ENCODE measurements at places on chromosomes 6 and 20.

DNA sequence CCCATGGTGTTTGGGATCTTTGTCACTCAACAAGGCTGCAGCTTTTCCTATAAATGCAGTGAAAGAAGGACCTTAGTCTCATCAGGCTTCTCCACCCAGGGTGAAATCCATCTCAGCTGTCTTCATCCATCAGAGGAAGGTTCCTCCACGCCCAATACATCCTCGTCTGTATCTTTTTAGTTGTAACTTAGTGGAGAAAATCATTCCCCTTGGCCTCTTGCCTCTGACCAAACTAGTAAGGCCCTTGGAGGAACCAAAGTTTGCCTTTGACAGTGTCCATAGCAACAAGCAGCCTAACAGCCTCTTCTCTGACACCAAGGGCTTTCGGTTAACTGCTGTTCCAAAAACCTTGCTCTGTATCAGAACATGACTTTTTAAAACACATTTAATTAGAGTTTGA lies 230.3 kb upstream of the ECI2 start:
- DNase-seq: no peak

DNA sequence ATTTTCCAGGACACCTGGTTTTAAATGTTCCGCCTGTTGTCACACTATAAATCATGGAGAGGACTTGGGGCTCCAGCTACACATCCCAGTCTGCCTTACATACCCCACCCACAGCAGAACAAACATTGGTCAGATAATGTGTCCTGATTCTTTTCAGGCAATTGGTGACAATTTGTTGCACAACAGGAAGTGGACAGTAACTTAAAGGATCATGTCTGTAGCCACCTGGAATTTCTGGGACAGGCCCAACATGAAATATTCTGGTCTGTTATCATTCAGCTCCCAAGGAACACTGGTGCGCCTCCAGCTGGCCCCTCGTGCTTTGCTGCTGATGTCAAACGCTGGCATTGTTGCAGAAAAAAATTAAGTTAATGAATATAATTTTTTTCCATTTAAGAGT lies 117.2 kb downstream of the SOBP start:
- DNase-seq: no peak

GRCh38 chr20:40899344-40899743 lies 129.3 kb upstream of the TOP1 start:
- DNase-seq: no peak

GRCh38 chr6:124780623-124781022 lies 181.6 kb upstream of the RNF217 start:
- DNase-seq: no peak

GRCh38 chr6:140542863-140543262 lies 1168.4 kb upstream of the CITED2 start:
- no peak for DNase-seq

- no peak for DNase-seq
Measured at GRCh38 chr20:64062276-64062595, 762 bp upstream of the TCEA2 start.

DNA sequence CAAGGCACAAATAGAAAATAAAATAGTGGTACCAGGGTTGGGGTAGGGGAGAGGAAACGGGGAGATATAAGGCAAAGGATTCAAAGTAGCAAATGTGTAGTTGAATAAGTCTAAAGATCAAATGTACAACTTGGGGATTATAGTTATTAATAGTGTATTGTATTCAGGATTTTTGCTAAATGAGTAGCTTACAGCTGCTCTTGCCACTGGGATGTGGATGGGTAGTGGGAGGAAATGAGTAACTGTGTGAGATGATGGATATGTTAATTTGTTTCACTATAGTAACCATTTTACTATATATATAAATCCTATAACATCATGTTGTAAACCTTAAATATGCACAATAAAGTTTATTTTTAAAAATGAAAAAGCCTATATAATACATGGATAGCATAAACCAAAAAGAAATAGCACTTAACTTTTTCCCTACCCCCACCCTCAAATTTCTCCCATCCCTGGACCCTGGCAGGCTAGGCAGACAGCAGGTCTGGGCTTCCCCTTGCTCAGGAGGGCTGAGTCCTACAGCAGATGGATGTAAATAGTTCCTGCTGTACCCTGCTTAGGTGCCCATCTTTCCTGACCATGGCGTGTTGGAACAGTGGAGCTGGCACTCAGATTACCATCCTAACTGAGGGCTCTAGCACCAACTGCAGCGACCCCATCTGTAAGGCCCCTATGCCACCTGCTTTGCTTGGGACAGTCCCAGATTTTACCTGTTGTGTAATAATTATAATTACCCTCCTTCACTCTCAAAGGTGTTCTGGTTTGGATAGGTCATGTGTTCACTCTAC lies 28.6 kb upstream of the PBOV1 start:
- no peak for DNase-seq

GRCh38 chr6:120938164-120938875 lies 396.0 kb downstream of the TBC1D32 start:
- no peak for DNase-seq

- DNase-seq: no peak
Measured at GRCh38 chr20:41382791-41383305, 16.2 kb upstream of the EMILIN3 start.

DNA sequence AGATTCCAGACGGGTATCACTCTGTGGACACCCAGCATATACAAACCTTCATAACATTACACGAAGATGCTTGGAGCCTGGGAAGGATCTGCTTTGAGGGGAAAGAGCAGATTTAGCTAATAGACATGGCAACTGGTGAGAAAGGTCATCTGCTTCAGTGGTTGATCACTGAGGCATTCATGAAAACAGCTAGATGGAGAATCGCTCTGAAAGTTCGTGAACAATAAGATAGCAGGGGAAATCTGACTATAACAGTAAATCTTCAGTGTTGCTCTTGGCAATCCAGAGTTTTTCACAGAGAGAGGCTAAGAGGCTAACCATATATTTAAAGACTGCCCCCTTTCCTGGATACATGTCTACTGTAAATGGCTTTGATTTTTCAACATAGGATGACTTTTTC lies 245.3 kb downstream of the FARS2 start:
- DNase-seq: no peak

- no peak for DNase-seq
Measured at GRCh38 chr6:11392778-11393507, 144.6 kb upstream of the TMEM170B start.

GRCh38 chr20:38894091-38894847 lies 31.9 kb upstream of the FAM83D start:
- no peak for DNase-seq

DNA sequence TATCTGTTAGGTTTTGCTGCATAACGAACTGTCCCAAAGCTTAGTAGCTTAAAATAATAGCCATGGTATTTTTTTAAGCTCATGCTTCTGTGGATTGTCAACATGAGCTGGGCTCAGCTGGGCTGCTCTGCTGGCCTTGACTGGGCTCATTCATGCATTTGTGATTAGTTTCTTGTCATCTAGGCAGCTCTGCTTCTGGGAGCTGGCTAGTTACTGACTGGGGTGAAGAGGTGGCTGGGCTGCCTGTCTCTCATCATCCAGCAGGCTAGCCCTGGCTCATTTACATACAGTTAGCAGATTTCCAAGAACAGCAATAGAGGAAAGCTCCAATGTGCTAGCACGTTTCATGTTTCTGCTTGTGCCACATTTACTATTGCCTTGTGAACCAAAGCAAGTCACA lies 165.1 kb upstream of the PCSK2 start:
- no peak for DNase-seq

DNA sequence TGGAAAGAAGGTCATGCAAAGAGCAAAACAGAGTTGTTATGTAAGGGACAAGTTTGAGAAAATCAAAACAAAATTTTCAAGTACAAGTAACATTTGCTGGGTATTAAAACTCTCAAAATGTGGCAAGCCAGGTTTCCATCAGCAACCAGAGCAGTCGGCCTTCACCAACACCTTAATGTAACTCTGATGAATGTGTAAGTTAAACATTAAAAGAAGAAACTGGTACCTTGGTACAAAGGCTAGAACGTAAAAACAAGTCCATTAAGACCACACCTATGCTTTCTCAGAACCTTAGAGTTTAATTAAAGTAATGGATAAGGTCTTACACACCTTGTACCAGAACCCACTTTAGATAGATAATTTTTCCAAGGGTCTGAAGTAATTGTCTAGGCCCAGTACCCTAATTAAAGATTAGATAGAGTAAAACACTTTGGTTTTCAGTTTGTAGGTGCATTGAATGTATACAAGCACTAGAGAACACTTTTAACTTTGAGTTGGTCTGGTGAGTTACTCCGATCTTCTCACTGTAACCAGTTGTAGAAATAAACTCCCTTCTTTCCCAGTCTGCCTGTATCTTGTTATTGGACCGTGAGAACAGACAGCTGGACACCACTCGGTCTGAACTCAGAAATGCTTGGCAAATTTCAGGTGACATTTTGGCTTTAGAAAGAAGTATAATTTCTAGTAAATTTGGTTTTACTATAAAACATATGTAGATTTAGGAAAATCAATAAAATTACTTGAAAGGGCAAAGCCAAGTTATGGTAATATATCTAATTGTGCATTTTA lies 319.4 kb downstream of the HTR1B start:
- no peak for DNase-seq

DNA sequence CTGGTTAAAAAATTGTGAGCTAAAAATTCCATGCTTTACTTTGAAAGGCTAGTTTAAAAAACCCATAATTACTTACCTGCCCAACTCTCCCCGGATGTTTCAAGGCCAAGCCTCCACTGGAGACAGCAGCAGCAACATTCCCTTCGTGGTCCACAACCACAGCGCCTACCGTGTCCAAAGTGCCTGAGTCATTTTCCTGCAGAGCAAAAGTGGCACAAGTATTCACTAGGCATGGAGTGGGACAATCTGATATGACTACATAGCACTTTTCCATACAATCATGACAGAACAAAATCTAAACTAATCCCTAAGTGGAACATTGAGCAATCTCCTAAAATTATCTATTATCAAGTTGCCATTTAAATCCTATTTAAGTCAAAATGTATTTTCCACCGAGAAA lies 104.8 kb downstream of the TASP1 start:
- DNase-seq: no peak

DNA sequence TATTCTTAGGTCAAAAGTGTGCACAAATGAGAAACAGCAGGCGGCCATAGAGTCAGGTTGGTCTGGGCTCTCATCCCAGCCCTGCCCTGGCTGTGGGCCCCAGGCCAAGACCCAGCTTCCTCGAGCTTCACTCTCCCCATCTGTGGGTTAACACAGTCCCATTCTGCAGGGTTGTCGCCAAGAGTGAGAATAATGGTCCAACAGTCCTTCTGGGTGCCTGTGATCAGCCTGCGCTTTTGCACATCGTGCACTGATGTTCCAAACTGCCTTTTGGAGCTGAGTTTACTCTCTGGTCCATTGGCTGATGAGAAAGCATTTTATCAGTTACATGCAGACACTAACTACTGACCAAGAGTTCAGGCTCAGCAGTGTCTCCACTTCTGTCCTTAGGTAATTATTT lies 82.6 kb downstream of the INSM1 start:
- DNase-seq: no peak

GRCh38 chr20:53738039-53738944 lies 144.7 kb upstream of the ZNF217 start:
- DNase-seq: no peak

DNA sequence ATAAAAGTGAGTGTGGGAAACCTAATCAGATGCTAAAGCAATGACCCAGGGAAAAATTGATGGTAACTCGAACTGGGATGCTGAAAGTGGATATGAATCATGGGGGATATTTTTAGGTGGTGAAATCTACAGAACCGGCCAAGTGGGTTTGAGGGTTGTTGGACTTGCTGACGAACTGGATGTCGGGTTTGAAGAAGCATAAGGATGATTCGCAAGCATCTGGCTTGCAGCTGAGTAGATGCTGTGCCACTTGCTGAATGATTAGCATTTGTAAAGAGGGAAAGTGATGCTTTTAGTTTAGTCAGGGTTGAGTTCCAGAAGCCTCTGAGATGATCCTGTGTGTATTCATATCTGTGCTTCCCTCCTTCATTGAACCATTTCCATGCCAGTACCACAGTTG lies 54.9 kb downstream of the UBR2 start:
- DNase-seq: no peak

GRCh38 chr6:38323216-38323615 lies 316.5 kb downstream of the BTBD9 start:
- DNase-seq: no peak

GRCh38 chr20:45181639-45182038 lies 6.9 kb downstream of the PI3 start:
- DNase-seq: no peak

GRCh38 chr6:123215211-123215610 lies 219.2 kb downstream of the CLVS2 start:
- no peak for DNase-seq

DNA sequence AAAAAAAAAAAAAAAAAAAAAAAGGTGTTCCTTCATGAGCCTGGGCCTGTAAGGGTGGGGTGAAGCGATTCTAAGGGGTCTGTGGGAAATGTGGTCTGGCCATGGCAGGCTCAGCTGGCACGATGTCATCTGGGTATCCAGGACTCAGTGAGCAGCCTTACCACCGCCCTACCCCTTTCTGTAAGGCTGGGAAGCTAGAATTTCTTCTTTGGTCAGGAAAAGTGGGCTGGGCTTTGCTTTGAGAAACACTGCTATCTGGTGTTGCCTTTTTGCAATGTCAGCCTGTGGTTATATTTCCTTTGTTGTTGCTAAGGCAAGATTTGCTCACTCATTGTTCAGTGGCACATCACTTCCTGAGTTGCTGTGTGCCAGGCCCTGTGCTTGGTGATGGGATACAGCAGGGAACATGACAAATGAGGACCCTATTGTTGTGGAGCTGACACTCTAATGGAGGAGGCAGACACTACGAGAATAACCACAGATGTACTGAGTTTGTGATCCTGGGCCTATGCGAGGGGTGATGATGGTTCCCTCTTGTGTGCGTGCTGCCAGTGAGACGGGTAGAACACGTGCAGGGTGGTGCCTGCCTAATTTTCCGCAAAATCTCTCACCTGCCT lies 45.9 kb upstream of the ZNFX1 start:
- peak; percentile 69 for DNase-seq

- no peak for DNase-seq
Measured at GRCh38 chr6:159499034-159499433, 194.0 kb downstream of the SOD2 start.

DNA sequence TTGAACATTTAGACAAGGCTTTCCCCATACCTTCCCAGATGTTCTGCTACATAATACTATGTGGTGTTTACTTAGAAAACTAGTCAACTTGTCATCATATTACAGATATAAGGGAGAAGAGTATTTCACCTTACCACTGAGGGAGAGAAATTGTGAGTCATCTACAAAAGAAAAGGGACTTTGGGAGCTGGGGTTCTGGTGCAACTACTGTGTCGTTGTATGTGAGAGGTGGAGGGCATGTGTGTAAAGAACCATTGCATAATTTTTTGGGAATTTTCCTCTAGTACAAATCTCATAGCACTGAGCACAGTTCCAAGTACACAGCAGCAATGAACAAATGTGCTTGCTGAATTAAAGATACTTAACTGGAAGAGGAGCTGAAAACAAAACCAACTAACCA lies 665.6 kb downstream of the DHX35 start:
- DNase-seq: no peak

DNA sequence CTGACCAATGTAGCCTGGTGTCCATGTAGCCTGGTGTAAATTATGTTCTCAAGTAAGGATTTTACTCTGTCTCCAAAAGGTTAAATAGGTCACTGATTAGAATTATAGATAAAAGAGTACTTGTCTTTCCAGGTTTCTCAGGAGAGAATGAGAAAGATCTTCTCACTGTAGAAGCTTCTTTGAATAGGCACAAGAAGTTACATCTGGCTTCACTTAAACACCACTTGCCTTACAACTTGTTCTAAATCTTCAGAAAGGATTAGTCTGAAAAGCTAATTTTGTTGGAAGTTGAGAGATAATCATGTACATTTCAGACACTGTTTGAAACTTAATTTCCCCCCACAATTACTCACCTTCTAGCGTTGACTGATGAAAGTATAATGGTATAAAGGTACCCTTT lies 275.3 kb downstream of the FARS2 start:
- DNase-seq: no peak

- DNase-seq: no peak
Measured at GRCh38 chr6:167647737-167648470, 178.8 kb upstream of the AFDN start.
